NCI-H1694 (cell line): ENCODE measurements at places on chromosomes 7 and 10.

DNA sequence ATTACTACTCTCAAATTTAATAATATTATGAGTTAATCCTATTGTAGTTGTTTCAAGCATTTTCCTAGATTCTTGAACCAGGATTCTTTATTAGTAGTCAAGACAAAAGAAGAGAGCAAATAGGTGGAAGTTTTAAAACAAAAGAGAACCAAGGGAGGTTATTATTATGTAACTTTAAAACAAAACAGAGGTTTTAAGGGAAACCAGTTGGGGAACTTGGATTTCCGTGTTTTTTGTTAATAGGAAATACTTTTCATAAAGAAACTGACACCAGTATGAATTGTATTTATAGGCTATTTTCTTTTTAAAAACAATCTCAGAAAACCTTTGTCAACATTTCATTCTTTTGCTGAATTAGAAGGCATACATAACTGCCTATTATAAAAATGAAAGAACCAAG lies 183.9 kb downstream of the WNT2 start:
- DNase-seq: no peak

DNA sequence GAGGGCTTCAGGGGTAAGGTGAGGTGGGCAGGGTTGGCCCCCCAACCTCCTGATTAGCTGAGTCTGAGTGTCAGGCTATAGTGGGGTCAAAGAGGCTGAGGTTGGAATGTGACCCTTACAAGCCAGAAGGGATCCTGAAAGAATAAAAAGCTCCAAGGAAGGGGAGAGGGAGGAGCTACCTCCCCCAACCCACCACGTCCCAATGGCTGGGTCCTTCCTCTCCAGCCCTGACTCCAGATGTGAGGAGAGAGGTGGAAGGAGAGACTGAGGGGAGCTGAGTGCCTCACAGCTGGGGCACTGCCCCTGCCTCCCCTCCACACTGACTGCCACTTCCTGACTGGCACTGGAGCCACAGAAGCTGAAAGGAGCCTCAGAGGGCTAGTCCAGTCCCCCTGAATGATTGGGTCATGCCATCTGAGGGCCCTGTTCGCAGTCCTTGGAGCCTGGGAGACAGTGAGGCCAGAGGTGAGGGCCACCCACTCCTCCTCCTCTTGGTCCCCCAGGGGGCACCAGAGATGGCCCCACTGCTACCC lies 20.6 kb downstream of the IMPDH1 start:
- no peak for DNase-seq

DNA sequence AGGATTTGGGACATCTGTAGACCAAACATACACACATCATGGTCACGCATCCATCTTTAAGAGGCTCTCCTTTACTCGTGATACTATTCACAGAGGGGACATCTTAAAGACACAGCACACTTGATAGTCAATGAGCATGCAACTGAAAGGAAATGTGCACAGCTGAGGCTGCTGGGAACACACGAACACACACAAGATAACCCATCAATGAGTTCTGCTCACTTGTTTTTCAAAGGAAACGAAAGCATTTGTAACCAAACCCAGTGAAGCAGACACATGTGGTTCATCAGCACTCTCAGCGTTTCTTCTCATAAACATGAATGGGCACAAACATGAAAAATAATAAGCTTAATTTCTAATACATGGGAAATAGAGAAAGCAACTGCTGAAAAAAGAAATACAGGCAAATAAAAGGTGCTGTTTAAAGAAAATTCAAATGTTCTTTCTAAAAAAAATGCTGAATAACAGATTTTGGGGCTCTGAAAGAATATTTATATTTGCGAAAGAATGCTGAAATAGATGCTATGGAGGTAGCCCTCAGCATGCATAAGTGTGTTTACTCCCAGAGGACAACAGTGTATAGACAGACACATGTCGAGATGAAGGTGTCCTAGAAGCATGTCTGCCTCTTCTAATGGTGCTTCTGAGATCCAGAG lies 59.7 kb upstream of the LAMB4 start:
- DNase-seq: no peak

- peak; percentile 44 for DNase-seq
Measured at GRCh38 chr10:99285881-99286280, 43.3 kb upstream of the CNNM1 start.

DNA sequence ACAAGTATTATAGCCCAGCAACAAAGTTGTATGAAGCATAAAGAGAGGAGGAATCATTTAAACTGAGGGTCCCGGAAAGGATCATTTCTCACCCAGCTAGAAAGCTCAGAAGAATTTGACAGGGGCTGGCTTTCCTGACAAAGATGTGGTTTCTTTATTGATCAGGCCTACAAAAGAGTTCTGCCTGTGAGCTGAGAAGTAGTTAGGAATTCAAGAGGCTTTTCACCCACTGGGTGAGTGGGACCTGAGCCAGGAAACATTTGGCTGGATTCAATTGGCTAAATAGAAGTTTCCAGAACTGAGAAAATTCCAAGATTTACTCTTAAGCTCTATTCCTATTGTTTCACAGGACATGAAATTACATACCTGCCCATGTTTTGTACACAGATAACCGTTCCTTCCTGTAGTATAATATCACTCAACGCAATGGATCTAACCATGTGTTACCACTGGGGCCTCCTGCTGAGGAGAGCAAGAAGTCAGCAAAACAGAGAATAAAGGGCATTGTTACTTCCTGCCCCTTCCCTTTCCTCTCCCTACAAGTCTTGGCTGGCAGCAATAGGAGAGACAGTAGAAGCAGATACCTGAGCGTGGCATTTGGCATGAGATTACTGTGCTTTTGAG lies 53.9 kb upstream of the PAPSS2 start:
- no peak for DNase-seq

- DNase-seq: no peak
Measured at GRCh38 chr10:47118326-47118725, 181.7 kb upstream of the GDF10 start.

DNA sequence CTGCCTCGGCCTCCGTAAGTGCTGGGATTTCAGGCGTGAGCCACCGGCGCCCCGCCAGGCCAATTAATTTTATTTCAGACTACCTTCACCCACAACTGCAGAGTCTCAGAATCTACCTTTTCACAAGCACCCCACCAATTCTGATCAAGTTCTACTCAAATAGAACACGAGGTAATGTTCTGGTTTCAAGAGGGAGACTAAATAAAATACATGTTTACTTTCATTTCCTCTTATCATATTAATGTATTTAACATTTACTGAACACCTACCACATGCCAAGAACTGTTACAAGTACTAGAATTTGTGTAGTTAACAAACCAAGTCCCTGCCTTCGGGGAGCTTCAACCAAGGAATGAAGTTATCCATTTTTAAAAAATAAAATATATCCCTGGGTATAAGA lies 25.5 kb upstream of the RGS10 start:
- DNase-seq: no peak

DNA sequence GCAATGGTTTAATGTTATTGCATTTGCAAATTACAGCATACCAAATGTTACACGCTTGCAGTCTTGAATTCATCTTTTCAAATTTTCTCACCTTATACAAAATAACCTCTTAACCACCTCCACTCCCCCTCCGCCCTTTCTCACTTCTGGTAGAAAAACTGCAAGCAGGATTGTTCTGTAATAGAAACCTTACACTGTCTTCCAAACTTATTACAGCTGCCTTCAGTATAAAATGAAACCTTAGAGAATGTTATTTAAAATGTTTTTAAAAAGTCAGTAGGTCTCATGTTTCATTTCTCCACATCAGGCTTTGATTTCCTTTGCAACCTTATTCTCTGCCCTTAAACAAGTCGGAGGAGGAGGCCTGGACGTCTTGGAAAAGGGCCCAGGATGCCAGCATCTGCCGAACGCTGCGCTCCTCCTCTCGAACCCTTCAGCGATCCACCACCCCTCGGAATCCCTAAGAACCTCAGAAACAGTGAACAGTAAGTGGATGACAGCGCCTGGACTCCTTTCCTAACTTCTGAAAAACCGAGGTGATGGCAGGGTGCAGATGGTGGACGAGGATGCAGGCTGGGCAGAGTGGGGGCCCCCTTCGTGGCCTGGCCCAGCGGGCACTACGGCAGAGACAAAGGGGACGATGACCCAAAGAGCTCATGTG lies 74.0 kb downstream of the FGFR2 start:
- no peak for DNase-seq

GRCh38 chr10:91287276-91287675 lies 66.8 kb downstream of the PCGF5 start:
- no peak for DNase-seq

- DNase-seq: no peak
Measured at GRCh38 chr7:90611115-90611514, 15.0 kb downstream of the CDK14 start.

- DNase-seq: no peak
Measured at GRCh38 chr10:78703593-78703992, 365.2 kb upstream of the ZMIZ1 start.

DNA sequence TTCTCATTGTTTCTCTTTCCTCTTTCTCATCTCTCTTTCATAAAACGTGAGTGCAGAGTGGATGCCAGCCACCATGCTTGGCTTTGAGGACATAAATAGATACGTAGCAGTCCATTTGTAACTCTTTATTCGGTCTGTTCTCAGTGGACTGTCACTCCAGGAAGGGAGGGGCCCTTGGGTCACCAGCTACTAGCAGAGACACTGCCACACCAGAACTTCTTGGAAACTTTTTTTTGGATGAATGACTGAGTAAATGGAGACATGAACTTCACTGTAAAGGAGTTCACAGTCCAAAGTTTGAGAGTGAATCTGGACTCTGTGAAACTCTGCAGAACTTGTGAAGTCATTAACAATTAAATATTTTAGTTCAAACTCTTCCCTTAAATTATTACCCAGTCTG lies 20.2 kb downstream of the CHN2 start:
- no peak for DNase-seq

- peak; percentile 31 for DNase-seq
Measured at GRCh38 chr7:139995017-139995915, 67.5 kb downstream of the PARP12 start.

GRCh38 chr7:114416129-114416990 lies 1.7 kb downstream of the FOXP2 start:
- no peak for DNase-seq

DNA sequence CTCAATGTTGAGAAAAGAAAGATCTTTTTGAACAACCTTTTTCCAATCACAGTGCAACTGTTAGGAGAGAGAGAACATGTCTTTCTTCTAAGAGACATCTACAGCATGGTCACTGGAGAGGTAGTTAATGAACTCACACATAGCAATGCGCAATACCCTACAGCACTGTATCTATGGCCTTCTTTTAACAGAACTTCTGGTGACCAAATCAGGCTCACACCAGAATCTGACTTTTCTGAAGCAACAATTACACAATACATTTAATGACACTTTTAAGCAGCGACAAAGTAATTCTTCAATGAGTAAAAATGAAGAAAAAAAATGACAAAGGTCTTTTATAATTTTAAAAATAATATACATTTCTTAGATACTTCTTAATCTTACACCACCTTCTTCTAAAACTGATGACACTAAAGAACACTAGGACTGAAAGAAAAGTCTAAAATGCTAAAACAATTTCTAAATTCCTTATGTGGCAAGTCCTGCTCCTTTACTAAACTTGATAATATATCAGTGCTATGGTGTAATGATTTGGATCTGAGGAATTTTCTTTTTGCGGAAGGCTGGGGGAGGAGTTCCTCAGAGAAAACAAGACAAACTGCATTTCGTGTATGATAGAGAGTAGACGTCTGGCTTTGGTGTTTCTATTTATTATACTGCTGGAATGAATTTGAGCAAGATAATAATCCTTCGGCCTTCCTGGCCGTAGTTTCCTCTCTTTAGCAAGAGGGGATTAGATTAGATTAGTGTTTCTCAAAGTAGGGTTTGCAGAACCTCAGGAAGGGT lies 166.3 kb downstream of the ZNF438 start:
- no peak for DNase-seq

- DNase-seq: no peak
Measured at GRCh38 chr7:27808626-27809025, 68.7 kb downstream of the TAX1BP1 start.

- DNase-seq: no peak
Measured at GRCh38 chr10:18229826-18230225, 89.6 kb downstream of the CACNB2 start.

- DNase-seq: peak; percentile 43
Measured at GRCh38 chr7:10122551-10123100, 851.0 kb upstream of the PHF14 start.

DNA sequence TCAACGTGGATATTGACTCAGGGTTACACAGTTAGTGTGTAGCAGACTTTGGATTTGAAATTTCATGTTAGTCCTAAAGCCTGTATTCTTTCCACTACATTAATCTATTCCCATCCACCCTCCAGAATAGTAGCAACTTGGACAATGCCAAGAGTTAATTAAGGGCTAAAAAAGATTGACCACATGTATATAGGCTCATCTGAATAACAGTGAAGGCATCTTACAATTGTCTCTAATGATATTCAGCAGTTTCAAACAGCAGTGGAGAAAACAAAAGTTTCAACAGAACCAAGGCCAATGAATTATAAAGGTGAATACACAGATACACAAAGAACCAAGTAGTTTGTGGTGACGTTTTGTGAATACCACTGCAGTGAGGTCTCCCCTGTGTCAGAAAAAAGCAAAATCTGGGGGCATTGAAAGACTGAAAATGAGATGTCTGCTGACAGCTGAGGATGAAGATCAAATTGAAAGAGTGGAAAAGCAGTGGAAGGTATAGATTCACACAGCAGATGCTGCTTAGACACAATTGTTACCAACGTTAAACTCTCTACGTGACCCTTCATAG lies 202.8 kb downstream of the SEMA3E start:
- DNase-seq: no peak

DNA sequence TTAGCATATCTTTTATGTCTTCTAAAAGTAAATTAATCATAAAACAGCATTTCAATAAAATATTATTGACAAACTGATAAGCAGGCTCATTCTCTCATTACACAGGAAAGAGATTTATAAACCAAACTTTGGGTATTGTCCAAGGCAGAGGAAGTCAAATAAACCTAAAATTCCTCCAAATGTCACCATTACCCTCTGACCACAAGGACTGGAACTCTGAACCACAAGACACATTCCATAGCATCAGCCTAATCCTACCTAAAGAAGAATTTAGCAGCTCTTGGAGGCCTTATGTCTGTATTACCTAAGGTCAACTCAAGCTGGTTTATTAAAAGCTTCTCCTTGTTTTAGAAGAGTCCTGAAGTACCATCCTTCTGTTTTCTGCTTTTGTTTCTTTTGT lies 82.4 kb upstream of the SLC13A1 start:
- DNase-seq: no peak

DNA sequence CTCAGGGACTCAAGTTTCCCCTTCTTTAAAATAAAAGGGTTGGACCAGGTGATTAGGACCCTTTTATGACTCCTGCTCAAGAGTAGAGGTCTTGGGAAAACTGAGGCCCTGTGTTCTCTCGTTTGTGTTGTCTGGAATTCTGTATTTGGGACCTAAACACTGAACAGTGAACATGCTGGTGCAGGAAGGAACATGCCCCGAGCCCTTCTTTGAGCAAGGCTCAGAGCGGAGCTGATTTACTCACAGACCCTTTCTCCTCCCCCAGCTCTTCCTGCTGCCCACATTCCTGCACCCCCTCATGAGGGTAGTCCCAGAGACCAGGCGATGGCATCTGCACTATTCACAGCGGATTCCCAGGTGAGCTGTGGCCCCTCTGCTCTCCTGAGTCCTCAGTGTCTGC lies 14.2 kb downstream of the ZKSCAN1 start:
- DNase-seq: no peak
